ENCODE measurements at places on chromosomes 6 and 20.

DNA sequence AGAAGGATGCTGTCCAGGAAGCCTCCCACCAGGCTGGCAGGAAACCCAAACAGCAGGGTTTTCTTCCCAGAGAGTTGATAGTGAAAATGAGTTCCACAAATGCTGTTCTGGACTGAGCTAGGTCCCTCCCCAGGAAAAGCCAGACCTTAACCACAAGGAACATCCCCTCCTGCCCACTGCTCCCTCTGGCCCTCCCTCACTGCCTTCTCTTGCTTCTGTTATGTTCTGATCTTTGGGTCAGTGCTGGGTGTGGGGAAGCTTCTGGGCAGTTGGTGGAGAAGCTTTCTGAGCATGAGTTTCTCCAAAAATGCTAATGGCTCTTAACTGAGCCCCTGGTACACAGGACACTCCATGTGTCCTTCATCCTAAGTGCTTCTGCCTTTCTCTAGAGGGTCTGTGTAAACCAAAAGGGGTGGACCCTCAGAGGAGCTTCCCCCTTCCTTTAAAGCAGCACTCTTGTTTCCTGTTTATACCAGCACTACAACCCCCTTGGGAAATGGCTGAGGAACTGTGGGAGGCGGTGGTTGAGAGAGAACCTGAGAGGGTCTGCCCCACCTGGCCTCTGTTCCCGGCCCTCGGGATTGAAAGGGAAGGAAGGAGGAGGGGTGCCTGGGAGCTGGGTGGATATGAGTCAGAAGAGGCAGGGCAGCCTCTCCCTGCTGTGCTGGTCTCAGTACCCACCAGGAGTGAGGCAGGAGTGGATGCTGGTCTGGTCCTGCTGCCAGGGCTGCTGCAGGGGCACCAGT is 42.0 kb downstream of the CDS2 start:
- DNase-seq, result peak; percentile 60

GRCh38 chr6:139832493-139833305 is 458.3 kb upstream of the CITED2 start:
- DNase-seq, result no peak

- DNase-seq, result peak; percentile 24
Measured at GRCh38 chr6:141956046-141956761, 176.5 kb upstream of the GJE1 start.

DNA sequence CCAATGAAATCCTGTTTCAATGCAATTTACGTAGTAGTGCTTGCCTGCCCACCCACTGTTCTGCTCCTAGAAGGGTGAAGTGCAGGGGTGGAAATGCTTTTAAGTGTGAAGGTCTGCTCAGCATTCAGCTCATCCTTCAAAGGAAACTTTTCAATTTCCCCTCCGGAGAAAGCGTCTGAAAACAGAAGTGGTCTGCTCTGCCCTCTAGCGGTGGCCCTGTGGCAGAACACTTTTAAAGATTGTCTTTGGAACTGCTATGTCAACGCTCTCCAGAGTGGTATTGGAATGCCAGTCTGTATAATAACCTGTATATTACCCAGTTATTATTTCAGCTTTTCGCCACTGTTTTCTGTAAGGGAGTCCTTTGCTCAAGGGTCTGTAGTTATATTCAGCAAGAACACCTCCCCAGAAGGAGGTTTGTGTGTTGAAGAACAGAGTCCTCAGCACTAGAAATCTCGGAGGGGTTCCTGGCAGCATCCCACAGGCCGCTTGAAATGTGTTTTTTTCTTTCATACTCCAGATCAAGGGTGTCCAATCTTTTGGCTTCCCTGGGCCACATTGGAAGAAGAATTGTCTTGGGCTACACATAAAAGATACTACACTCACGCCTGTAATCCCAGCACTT is 63.1 kb upstream of the KLHL31 start:
- DNase-seq, result peak; percentile 59

- no peak for DNase-seq
Measured at GRCh38 chr6:21850691-21851090, 257.1 kb downstream of the SOX4 start.

DNA sequence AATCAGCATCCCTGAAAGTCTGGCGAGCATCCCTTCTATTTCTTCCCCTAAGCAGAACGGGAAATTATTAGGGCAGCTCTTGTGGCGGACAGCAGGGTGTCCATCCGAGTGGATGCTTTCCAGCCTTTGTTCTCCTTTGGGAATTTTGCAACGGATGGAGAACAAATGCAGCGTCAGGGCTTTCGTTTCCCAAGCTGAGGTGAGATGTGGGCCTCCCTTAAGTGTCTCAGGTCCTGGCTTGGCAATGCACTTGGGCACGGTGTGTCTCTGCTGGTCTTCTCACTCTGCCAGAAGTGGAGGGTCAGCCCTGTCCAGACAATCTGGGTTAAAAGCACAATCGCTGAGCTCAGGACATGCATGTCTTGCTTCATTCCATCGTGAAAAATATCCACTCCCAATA is 43.5 kb downstream of the FOXA2 start:
- no peak for DNase-seq

DNA sequence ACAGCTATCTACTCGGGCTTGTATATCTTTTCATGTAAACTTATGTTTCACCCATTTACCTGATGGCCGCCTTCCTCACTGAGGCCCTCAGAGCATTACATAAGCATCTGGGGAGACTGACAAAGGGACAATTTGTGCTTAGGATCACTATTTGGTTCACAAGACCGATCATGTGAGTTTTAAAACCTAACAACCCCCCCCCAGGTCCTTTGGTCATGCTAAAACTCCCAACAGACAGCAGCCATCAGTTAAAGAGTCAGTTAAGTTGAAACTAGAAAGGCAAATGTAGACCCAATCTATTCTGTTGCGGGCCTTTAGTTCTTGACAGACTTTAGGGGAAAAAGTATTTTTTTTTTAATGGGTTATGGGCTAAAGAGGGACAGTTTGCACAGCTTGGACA is 205.0 kb upstream of the RNF24 start:
- no peak for DNase-seq

DNA sequence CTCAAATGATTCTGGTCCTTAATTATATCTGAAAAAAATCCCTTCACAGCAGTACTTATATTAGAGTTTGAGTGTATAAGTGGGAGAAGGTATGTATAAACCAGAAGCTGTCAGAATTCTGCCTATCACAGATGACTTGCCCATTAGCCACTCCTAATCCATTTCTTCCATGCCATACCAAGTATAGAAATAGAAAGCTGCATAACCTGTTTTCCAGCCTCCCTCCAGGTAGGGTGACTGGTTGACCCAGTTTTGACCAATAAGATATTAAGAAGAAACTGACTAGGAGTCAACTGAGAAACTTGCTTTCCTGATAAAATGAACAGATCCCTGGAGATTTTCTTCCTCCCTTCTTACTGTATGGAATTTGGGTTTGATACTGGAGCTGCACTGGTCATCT is 112.2 kb upstream of the GRIK2 start:
- no peak for DNase-seq

DNA sequence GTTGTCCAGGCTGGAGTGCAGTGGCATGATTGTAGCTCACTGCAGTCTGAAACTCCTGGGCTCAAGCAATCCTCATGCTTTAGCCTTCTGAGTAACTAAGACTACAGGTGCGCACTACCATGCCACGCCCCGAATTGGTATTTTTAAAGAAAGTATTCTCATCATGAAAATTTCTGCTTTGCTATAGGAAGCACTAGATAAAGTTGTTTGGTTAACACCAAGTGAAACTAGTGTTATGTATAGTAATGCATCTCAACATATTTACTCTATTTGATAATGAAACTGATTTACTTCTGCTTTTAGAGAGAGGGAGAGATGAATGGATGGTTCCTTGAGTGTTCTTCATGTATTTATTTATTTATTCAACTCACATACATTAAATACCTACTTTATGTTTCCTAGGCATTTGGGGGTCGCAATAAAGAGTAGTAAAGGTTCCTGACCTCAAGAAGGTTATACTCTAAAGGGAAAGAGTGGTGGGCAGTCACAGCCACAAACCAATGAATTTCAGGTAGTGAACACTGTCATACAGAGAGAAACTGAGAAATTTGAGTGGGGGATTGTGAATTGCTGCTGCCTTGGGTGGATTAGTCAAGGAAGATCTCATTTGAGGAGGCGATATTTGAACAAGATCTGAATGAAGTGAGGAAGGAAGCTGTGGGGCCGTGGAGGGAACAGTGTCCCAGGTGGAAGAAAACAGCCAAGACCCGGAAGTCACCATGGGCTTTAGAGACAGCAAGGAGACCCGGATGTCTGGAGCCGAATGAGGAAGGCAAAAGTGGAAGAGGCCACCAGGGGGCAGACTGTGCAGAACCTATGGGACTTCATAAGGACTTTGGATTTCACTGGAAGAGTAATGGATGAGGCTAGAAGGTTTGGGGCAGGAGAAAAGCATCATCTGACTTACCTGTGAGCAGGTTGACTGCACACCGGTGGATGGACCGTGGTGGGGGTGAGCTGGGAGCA is 185.6 kb downstream of the TSHZ2 start:
- DNase-seq, result peak; percentile 12

DNA sequence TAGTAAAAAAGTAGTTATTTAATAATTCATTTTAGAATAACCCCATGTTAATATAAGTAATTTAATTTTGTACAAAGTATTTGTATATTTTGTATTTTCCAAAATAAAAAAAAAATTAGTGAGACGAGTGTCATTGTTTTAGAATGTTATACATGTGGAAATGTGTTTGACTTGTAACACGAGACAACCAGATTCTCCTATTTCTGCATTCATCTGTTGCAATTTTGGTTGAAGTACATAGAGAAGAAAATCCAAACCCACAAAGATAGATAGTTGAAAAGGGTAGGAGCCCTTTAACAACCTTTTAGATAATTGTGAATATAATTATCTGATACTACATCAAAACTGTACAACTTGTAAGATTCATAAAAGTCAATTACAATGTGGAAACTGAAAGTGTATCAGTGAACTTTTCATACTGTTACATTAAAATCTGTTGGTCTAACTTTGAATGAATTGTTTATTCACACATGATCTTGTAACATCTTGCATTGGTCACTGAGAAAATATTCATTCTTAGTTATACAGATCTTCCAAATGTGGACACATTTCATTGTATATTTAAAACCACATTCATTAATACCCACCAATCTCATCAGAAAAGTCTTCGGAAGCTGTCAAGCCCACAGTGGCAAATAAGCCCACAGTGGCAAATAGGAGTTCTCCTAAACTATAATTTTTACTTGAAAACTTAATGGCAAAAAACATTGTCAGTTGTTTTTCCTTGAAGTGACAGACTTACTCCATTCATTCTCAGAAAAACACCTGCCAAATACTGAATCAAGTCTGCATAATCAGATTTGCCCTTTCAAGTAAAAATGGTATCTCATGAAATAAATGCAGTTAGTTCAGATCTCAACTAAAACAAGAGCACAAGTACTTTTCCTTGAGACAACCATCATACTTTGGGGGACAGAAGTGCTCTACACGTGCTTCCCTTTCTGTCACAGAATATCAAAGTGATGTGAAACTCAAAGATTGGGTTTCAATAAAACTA is 52.8 kb downstream of the FKBP5 start:
- no peak for DNase-seq

DNA sequence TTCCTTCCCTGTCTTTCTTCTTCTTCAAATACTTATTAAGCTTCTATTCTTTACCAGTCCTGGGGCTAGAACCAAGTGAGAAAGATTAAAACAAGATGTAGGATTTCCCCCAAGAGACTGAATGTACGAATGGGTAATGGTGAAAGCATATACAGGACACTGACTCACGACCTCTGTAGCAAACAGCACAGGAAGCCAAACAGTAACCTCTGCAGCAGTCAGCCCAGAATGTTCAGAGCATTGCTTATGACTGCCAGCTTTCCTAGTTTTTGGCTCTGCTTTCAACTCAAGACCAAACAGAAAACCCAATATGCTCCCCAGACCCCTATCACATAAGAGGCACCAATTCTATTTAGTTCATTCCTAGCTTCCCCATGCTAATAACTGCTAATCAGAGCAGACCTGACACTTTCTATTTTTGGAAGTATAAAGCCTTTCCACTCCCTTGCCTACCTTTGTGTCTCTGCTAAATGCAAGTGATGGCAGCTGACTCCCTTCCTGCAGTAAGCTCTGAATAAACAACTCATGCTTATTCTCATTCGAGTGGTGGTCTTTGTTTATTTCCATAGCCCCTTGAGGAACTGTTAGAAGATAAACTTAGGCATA is 690.6 kb downstream of the EPM2A start:
- DNase-seq, result peak; percentile 72

- DNase-seq, result no peak
Measured at GRCh38 chr6:149683256-149683859, 34.5 kb downstream of the LATS1 start.

GRCh38 chr6:99114769-99115406 is 167.1 kb upstream of the FBXL4 start:
- DNase-seq, result no peak

- no peak for DNase-seq
Measured at GRCh38 chr20:54707801-54708200, 232.4 kb downstream of the DOK5 start.

- DNase-seq, result no peak
Measured at GRCh38 chr6:90107771-90108282, 188.8 kb downstream of the BACH2 start.

DNA sequence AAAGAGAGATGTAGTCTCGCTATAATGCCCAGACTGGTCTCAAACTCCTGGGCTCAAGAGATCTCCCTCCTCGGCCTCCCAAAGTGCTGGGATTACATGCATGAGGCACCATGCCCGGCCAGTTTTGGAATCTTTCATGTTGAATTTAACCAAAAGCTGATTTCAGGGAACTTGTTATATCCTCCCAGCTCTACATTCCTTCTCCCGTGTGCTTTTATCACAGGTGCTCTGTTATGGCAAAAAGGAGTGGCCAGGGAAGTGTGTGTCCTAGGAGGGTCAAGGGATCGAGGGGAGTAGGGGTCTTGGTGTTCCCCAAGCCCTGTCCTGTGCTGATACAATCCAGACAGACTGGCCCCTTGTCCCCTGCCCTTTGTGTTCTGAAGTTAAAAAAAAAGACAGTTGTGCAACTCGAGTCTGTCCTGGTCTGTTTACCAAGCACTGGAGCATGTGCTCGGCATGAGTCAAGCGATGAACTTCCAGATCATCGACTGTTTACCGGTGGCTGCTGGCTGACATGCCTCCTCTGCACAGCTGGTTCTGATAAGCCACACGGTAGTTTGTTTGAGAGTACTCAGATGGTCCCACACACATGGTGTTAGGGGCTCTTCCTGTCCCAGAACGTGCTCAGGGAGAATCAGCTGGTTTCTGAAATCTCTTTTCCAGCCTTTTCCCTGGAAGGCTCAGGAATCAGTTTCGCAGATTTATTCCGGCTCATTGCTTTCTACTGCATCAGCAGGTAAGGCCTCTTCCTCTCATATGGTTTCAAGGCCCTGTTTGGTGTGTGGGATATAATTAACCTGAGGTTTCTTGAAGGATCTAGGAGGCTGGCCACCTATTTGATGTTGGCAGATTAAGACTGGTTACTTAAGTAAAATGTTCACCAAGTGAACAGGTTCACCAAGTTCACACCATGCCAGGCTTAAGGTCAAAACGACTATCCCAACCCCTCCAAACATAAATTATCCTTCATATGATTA is 52.6 kb upstream of the NAA20 start:
- DNase-seq, result peak; percentile 93

Data from AG08395 (cell line).